ENCODE measurements at places on chromosomes 7 and 10. TPM values are rescaled to one million over a fixed set of nuclear protein-coding genes. Genes with fewer than 3 reads are reported as not detected.

The TRRAP gene
- 11.8 TPM for polyA plus RNA-seq

The AKR1C1 gene
- polyA plus RNA-seq = 4.2 TPM

The STOX1 gene
- not detected for polyA plus RNA-seq

The SYNPO2L gene
- 0.05 TPM for polyA plus RNA-seq

The SPDYE2B gene
- not detected for polyA plus RNA-seq

The HTR7 gene
- 0.17 TPM for polyA plus RNA-seq

The FKBP6 gene
- not detected for polyA plus RNA-seq

The RGR gene
- polyA plus RNA-seq = not detected

The AKR1E2 gene
- 2.5 TPM for polyA plus RNA-seq

The DDX50 gene
- 43.3 TPM for polyA plus RNA-seq

The DDC gene
- not detected for polyA plus RNA-seq

The MYH16 gene
- not detected for polyA plus RNA-seq

The LDB3 gene
- polyA plus RNA-seq = 0.55 TPM

The SLC18A2 gene
- not detected for polyA plus RNA-seq

The PDGFA gene
- polyA plus RNA-seq = 17.4 TPM

The OIT3 gene
- polyA plus RNA-seq = 0.07 TPM

Data from BJ (cell line).